Astrocyte (in vitro differentiated cells and primary cell): ENCODE measurements at places on chromosomes 13 and 19. TPM values are rescaled to one million over a fixed set of nuclear protein-coding genes. Genes with fewer than 3 reads are reported as not detected.

The RTBDN gene
- total RNA-seq, result not detected in 2 replicates

The AP2S1 gene
- 262 and 278 TPM in 2 replicates for total RNA-seq

The PEG3 gene
- not detected in 2 replicates for total RNA-seq

The ZNF723 gene
- total RNA-seq, result not detected in 2 replicates

The ZNF177 gene
- 1.2 and 1.7 TPM in 2 replicates for total RNA-seq

The PRX gene
- 1.5 and 2.6 TPM in 2 replicates for total RNA-seq

The PSG6 gene
- 0.23 TPM in 1 of 2 replicates, not detected in the other for total RNA-seq

DNA sequence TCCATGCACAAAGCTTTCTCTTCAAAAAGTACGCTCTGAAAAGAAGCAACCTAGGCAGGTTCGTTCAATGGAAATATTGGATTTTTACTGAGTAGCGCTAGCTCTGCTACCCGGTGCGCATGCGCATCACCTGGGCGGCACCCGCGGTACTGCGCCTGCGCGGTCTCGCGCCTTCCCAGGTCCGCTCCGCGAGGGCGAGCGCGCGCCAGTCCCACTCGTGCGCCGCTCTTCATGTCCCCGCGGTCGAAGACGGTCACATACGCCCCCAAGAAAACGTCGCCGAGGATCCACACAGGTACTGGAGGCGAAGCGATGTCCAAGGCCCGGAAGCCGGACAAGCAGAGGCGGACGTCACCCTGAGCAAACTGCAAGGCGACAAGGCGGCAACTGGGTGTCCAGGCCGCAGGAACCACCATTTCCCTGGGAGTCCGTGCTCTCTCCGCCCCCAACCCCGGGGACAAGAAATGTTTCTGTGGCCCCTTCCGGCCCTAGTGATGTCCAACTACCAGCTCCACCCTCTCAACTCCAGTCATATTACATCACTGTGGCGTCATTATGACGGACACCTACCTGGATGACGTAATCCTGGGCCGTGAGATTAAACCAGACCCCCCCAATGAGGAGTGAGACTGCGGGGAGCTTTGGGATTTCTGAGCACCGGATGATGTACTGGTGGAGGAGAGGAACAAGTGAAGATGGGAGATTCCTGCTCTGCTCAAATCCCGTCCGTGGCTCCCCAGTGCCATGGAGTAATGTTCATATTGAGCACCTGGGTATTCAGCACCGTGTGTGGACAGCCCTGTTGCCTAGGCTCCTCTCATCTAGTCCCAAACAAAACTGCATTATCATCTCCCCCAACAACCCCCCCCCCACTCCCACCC, 4.8 kb upstream of the KCNC3 start:
- no peak overlapping the region for H3K27ac ChIP-seq
- H3K27me3 ChIP-seq, result peaks cover 15% of the 10 kb centered on the region
- peak overlapping the region; percentile 59 for H3K4me3 ChIP-seq
- peak; percentile 6 for DNase-seq

GRCh38 chr19:49858088-49858985, 7.4 kb downstream of the PTOV1 start:
- no peaks in the 10 kb centered on the region for H3K27me3 ChIP-seq
- H3K4me3 ChIP-seq, result no peak overlapping the region
- H3K36me3 ChIP-seq, result peaks cover 3% of the 10 kb centered on the region
- peaks cover 34% of the 10 kb centered on the region for H3K4me1 ChIP-seq
- no peak for DNase-seq

DNA sequence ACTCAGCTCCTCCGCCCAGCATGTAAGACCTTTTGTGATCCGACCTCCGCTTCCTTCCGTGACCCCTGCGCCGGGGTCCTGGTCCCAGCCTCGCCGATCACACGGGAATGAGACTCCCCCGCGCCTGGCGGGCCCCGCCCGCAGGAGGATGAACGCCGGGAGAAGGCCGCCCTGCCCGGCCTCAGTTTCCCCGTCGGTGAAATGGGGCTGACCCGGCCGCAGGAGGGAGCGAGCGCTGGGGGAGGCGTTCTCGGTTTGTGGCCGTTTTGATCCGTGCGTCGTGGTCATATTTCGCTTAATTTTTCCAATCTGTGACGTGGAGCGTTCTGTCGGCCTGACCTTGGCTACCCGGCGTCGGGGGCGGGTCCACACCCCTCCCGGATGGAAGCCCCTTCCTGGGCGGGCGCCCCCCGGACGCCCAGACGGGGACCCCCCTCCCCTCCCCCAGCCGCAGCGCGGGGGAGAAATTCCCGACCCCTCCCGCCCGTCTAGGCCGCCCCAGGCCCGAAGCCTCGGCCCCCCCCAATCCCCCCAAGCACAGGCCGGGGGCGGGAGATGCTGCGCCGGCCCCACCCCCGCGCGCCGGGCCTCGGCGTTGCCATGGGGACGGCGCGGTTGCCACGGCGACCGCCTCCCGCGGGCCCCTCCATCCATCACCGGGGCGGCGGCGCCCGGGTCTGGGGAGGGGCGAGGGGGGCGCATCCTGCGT, 11.1 kb downstream of the PALM start:
- H3K36me3 ChIP-seq, result no peaks in the 10 kb centered on the region
- no peak overlapping the region for H3K4me3 ChIP-seq
- H3K4me1 ChIP-seq, result no peaks in the 10 kb centered on the region
- no peaks in the 10 kb centered on the region for H3K27me3 ChIP-seq

- peaks cover 35% of the 10 kb centered on the region for H3K4me1 ChIP-seq
- DNase-seq, result peak; percentile 93
- H3K4me3 ChIP-seq, result peak overlapping the region; percentile 100
- H3K36me3 ChIP-seq, result peaks cover 6% of the 10 kb centered on the region
- no peaks in the 10 kb centered on the region for H3K27me3 ChIP-seq
Measured at GRCh38 chr19:35757231-35757748, 461 bp upstream of the HSPB6 start.

- DNase-seq, result no peak
- no peaks in the 10 kb centered on the region for H3K36me3 ChIP-seq
- no peaks in the 10 kb centered on the region for H3K4me1 ChIP-seq
- H3K4me3 ChIP-seq, result no peak overlapping the region
- H3K27ac ChIP-seq, result no peak overlapping the region
Measured at GRCh38 chr13:28301839-28302238, 163.5 kb downstream of the PAN3 start.

DNA sequence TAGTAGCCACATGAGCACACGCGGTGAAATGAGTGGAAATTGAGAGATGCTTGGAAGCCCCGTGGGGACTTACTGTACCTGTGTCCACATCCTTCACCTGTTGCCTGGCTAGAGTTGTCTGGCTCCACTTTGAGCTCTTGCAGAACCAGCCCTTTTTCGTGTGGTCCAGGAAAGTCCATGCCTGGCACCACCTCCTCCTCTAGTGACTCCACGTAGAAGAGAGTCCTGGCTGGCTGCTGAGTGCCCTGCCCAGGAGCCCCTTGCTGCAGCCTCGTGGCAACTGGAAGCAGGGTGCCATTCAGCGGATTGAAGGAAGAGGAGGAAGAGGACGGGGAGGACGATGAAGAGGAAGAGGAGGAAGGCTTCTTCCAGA, 515 bp upstream of the ATXN8OS start:
- no peaks in the 10 kb centered on the region for H3K36me3 ChIP-seq
- DNase-seq, result no peak
- H3K27ac ChIP-seq, result no peak overlapping the region
- H3K27me3 ChIP-seq, result peaks cover 9% of the 10 kb centered on the region
- no peak overlapping the region for H3K4me3 ChIP-seq

- DNase-seq, result no peak
- no peaks in the 10 kb centered on the region for H3K36me3 ChIP-seq
- no peak overlapping the region for H3K4me3 ChIP-seq
- H3K27me3 ChIP-seq, result no peaks in the 10 kb centered on the region
Measured at GRCh38 chr13:51777921-51778320, 26.0 kb downstream of the DHRS12 start.

DNA sequence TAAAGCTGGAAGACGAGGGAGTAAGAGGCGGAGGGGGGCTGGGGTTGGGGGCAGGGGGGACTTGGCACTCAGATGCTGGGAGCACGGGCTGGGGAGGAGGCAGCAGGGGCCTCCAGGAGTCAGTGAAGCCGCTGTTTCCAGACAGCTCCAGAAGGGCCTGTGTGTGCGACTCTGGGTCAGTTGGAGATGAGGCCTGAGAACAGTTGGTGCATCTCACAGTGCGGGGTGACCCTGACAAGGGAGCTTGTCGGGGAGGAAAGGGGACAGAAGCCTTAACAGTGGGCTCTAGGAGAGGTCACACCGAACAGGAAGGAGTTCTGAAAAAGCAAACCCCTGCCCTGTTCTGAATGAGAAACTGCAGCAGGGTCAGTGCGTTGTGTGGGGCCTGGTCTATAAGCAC, 11.2 kb downstream of the NAXD start:
- H3K27ac ChIP-seq, result no peak overlapping the region
- no peak for DNase-seq
- H3K4me3 ChIP-seq, result no peak overlapping the region
- H3K36me3 ChIP-seq, result peaks cover 3% of the 10 kb centered on the region
- H3K4me1 ChIP-seq, result peaks cover 15% of the 10 kb centered on the region

GRCh38 chr13:111629926-111630325, 309.5 kb downstream of the TEX29 start:
- no peaks in the 10 kb centered on the region for H3K4me1 ChIP-seq
- H3K36me3 ChIP-seq, result no peaks in the 10 kb centered on the region
- no peak overlapping the region for H3K4me3 ChIP-seq
- DNase-seq, result no peak

- H3K27ac ChIP-seq, result no peak overlapping the region
- DNase-seq, result no peak
- no peak overlapping the region for H3K4me3 ChIP-seq
- peaks cover 10% of the 10 kb centered on the region for H3K36me3 ChIP-seq
Measured at GRCh38 chr13:114309806-114310410, 4.4 kb upstream of the CHAMP1 start.

- no peaks in the 10 kb centered on the region for H3K36me3 ChIP-seq
- no peaks in the 10 kb centered on the region for H3K4me1 ChIP-seq
- no peak overlapping the region for H3K4me3 ChIP-seq
- H3K27ac ChIP-seq, result no peak overlapping the region
- H3K27me3 ChIP-seq, result no peaks in the 10 kb centered on the region
- no peak for DNase-seq
Measured at GRCh38 chr19:1956868-1957492, 16.0 kb downstream of the CSNK1G2 start.

DNA sequence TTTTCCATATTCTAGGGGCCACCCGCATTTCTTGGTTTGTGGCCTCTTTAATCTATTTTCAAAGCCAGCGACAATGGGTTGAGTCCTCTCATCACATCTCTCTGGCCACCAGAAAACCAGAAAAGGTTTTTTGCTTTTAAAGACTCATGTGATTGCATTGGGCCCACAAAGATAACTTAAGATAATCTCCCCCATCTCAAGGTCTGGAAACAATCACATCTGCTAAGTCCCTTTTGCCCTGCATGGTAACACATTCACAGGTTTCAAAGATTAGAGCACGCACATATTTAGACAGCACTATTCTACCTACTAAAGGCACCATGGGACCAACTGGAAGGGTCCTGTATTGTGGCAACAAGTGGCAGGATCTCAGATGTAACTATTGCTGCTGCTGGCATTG, 147.0 kb upstream of the MIR17HG start:
- H3K36me3 ChIP-seq, result no peaks in the 10 kb centered on the region
- H3K4me1 ChIP-seq, result no peaks in the 10 kb centered on the region
- H3K27ac ChIP-seq, result no peak overlapping the region
- no peak for DNase-seq
